Sigmoid colon (tissue), 7 donors: ENCODE measurements at places on chromosomes 5 and 9. TPM values are rescaled to one million over a fixed set of nuclear protein-coding genes. Genes with fewer than 3 reads are reported as not detected.
A peak's percentile ranks its signal among the peaks of the same experiment; 100 is the strongest.

IDNK gene
- total RNA-seq: 3.3 TPM

CDC20B gene
- not detected for total RNA-seq

TRMO gene
- total RNA-seq: 24.8 TPM

IFNA10 gene
- total RNA-seq: not detected

OBP2B gene
- not detected for total RNA-seq

MYOZ3 gene
- not detected for total RNA-seq

DNA sequence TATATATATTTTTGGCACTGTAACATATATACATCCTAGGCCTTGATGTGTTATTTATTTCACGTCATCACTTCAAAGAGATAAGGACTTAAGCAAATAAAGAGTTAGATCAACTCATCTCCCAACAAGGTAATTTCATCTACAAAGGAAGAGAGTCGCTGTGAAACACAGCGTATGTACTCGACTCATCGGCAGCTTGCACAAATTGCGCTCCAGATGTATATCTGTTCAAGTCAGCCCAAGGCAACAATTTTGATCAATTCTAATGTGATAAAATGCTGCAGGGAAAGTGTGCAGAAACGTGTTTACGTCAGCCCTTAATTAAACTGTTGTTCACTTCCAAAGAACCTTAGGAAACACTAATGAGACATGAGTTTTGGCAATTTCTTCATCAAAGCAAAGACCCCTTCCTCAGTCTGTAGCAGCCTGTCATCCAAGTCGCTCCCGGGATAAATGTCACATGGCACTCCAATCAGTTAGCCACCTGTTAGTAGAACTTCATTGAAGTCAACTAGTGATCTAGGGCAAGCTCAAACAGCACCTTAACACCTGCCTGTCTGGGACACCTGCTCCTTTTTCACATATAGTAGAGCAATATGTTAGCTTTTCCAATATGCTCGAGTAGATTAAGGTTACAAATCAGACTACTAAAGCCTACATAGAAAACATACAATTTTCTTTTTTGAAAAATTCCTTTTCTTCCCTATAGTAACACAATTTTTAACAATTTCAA, 182.4 kb downstream of the NFIB start:
- DNase-seq: no peak

DNA sequence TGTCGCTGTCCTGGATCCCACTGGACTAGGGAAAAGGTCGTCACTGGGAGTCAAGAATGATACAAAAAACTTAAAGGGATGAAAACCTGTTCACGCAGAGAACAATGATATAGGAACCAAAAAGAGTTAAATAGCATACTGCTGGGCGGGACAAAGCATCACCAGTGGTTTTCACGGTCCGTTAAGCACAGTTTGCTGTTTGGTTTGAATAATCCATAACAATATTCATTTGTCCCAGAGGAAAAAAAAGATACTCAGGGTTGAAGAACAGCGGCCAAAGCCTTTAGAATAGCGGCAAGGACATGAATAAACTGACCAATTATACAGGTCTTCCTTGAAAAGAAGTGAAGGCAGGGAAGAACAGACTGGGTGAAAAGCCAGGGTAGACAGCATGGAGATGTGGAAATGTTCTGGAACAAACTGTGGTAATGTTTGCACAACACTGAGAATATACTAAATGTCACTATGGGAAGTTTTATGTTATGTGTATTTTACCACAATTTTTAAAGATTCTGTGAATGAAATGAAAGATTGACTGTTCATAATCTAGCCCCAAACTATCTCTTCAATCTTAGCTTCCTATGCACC, 60.8 kb downstream of the MTMR12 start:
- DNase-seq: no peak

DNA sequence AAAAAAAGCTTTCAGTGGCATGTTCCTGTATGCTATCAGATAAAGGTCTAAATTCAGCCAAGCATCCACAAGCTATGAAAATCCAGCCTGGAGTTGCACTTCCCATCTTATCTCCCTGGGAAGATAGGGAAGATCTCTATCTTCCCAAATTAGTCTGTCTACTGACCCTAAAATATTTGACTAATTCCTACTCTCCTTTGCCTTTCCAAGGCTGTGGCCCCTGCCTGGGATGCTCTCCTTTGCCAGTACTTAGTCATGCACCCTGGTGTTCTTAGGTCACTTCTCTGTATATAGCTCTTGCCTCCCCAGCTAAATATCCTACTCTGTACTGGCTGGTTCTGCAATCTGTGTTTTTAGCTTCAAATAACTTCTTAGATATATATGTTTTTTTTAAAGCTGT, 44.0 kb upstream of the PLPP1 start:
- no peak for DNase-seq

DNA sequence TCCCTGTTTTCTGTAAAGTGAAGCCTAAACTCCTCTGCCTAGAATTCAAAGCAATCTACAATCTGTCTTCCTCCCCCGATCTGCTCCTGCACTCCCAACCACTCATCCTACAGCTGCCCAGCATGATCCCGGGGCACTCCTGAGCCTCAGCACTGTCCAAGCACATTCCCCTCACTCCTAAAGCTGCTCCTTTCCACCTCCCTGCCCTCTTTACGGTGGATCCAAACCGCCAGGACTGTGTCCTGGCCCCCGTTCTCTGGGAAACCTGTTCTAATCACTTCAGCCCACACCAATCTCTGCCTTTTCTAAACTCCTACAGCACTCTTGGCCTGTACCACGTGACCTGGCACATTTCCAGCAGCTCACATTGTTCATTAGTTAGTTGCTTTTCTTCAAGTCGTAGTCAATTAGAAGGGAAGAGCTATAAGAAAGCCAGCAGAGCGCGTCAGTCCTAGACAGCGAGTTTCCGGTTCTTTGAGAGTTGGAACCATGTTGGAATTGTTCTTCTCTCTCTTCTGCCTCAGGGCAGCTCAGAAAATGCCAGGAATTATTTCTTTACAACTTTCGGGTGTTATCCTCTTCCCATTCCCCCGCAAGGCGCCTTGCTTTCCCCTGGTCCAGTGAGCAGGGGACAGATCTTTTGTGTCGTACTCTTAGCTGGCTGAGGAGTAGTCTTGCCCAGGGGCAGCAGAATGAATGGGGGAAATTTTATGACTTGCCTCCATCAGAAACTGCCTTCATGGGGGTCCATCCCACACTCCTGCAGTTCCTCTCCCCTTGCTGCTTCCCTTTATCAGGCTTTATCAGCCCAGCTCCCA, 60.7 kb downstream of the NRG2 start:
- DNase-seq: no peak

- no peak for DNase-seq
Measured at GRCh38 chr5:149062371-149063016, 368 bp downstream of the SH3TC2 start.

DNA sequence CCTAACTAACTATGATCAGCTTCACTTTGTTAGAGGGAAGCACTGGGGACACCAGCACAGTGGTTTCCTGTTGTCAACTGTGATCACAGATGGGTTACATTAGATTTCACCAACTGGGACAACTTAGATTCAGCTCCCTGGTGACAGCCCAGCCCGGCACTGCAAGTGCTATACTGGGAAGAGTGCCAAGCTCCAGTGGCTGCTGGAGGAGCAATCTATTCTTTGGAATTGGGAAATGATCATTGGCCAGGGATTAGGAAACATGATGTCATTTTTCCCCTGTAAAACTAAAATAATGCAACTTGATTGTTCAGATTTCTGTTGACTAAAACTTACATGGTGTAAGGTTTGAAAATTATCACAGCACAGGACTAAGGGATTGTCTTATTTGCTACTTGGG, 33.2 kb downstream of the PTGR1 start:
- DNase-seq: no peak

DNA sequence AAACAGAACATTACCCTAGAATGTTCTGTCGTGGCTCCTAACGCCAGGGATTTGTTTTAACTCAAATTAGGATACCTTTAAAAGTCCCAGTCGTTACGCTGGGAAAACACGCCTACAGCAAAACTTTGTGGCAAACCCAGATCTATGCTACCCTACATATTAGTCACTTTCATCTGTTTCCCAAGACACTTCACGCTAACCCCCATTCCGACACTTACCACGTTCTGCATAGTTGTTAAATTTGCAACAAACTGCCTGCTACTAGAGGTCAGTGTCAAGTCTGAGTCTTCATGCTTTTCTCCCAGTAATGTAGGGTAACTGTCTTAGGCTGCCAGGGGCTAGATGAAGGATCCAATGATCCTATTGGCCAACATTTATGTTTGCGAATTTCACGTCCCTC, 140.3 kb downstream of the RASEF start:
- DNase-seq: no peak

DNA sequence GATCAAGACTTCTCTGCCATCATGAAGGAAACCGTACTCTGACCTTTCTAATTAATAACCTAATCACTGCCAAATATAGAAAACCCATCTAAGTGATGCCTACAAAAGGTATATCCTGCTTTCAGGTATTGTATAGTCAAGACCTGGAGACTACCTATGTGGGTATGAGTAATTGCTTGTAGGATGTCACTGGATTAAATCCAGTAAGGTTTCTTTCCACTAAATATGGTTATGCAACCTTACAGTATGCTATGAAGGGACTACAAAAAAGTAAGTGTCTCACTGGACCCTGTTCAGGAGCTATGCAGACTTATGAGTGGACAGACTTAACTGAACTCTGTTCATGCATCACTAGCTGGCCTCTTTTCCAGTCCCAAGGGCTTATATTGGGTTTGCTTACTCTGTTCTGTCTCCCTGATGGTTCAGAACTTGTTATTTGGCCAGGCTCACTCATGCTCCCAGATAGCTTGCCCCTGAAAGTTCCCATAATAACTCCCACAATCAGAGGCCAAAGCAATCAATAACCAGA, 51.1 kb downstream of the PDE6A start:
- DNase-seq: no peak

DNA sequence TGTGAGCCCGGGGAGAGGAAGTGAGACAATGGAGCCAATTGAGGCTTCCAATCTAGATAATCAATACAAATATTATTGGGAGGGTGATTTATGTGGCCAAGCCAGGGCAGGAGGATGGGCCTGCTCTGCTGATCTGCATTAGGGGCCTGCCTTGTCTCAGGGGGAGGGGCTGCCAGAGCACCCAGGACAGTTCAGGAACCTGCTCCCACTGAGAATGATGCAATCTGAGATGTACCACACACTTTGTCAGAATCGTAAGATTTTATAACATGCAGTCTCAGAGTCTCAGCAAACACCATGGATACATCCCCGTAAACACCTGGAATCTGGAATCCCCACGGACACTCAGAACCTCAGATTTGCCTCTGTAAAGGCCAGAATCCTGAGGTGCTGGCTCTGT, 19.3 kb downstream of the FGF18 start:
- no peak for DNase-seq

GRCh38 chr5:178196986-178197385, 7.3 kb upstream of the HNRNPAB start:
- peak; percentile 32 for DNase-seq

DNA sequence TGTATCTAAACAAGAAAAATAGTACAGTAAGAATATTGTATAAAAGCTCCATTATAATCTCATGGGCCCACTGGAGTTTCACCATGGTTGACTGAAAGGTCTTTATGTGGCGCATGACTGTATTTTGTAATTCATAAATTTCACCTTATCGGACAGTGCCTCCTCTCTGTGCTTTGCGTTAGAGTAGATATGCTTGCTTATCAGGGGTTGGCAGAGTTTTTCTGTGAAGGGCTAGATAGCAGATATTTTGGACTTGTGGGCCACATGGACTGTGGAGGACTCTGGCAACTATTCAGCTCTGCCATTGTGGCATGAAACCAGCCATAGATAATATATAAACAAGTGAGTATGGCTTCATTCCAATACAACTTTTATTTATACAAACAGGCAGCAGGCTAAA, 23.2 kb downstream of the GAPVD1 start:
- DNase-seq: no peak

- DNase-seq: no peak
Measured at GRCh38 chr9:87040410-87041009, 93.2 kb upstream of the GAS1 start.

- no peak for DNase-seq
Measured at GRCh38 chr5:43312699-43313034, 545 bp downstream of the HMGCS1 start.

- DNase-seq: no peak
Measured at GRCh38 chr9:113748135-113748534, 128.0 kb upstream of the ZNF618 start.

DNA sequence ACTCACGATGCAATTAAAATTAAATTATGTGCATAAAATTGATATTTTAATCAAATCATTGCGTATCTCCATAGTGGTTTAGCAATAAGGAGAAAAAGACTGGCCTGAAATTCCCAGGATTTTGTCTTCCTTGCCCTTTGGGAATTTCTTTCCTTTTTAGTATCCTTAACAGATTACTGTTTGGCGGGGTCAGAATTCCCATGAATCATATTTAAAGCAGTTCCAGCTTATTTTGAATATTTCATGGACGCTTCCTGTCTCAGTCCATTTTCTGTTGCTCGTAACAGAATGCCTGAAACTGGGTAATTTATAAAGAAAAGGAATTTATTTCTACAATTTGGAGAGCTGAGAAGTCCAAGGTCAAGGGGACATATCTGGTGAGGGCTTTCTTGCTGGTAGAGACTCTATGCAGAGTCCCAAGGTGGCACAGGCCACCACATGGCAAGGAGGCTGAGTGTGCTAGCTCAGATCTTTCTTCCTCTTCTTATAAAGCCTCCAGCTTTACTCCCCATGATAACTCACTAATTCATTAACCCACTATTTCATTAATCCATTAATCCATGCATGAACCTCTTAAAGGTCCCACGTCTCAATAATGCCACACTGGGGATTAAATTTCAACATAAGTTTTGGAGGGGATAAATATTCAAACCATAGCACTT, 37.8 kb downstream of the CDH6 start:
- no peak for DNase-seq

GRCh38 chr5:143826951-143827444, 15.0 kb downstream of the HMHB1 start:
- no peak for DNase-seq

- DNase-seq: no peak
Measured at GRCh38 chr5:4949108-4949507, 191.0 kb upstream of the ADAMTS16 start.

- DNase-seq: no peak
Measured at GRCh38 chr9:18149471-18150011, 324.4 kb upstream of the ADAMTSL1 start.

- DNase-seq: peak; percentile 39
Measured at GRCh38 chr5:6746244-6746643, 33.0 kb downstream of the TENT4A start.

DNA sequence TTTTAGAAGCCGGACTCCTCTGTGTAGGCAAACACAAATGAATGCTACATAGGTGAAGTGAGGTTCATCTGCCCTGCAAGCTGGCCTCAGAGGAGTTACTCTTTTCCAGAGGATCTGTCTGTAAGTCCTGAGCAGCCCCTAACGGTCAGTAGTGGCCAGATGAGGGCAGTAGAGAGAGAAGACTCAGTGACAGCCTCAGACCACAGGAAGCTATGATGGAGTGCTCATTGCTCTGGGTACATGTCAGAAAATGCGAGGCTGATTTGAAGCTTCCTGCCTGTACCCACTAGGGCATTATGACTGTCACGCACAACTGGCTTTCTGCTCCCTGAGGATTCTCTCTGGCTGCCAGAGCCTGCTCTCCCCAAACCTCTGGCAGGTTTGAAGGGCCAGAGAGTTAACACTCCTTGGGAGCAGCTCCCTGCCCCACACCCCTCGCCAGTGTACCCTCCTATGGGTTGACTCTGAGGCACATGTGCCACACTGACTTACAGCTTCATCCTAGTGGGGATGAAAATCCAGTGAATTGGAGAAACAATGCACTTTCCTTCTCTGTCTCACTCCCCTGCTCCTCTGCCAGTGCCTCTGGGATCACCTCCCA, 141.5 kb downstream of the GABRG2 start:
- DNase-seq: no peak

GRCh38 chr9:105342147-105342505, 97.7 kb downstream of the SLC44A1 start:
- DNase-seq: no peak
